ENCODE measurements at places on chromosomes 4 and X.

- no peak for DNase-seq
Observed at GRCh38 chr4:99411041-99411440, 24.1 kb downstream of the ADH7 start.

- DNase-seq = no peak
Observed at GRCh38 chr4:21768349-21769310, 179.9 kb downstream of the KCNIP4 start.

DNA sequence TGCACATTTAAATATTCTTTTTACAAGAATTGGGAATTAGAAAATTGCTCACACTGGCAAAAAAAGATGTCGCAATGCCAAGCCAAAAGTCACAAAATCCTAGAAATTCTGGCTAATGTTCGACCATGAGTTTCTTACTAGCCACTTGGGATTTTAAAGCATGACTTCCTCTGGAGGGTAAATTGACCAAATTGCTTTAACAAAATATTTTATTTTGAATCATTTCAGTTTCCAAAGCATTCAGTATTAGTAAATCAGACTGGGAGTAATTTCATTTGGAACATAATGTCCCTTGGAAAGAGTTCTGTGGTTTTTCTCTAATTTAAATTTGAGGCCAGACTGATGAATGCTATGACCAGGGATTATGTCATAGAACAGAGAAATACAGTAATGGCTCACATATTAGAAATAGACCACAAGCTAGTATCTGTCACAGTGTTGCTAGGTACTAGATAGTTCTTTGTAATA is 7.6 kb upstream of the CXCL5 start:
- DNase-seq = no peak

DNA sequence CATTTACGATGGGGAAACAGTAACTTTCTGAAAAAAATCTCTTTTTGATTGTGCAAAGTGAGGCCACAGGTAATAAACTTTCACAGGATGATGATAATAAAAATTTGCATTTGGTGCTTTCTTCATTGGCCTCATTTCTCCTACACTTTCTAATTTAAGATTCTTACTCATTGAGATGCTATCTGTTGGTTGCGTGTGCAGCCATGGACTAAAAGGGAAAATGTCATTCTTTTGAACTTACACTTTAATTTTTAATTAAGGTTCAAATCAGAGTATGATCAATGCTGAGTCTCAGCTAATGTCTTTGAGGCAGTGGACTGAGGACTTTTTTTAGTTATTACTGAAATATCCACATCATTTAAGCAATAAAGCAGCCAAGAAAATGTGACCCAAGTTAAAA is 87.6 kb downstream of the SEL1L3 start:
- DNase-seq = no peak

DNA sequence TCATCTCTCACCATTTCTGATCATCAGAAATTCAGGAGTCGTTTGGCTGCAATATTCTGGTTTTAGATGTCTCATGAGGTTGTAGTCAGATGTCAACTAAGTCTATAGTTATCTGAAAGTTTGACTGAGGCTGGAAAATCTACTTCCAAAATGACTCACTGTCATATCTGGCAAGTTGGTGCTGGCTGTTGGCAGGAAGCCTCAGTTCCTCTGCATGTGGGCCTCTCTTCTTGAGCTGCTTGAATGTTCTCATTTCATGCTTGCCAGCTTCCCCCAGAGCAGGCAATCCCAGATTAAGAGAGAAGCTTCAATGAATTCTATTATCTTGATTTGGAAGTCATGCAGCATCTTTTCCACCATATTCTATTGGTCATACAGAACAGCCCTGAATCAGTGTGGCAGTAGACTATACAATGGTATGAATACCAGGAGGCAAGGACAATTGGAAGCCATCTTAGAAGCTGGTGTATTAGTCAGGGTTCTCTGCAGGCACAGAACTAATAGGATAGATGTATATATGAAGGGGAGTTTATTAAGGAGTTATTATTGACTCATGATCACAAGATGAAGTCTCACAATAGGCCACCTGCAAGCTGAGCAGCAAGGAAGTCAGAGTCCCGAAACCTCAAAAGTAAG is 46.8 kb upstream of the ELF2 start:
- no peak for DNase-seq

- no peak for DNase-seq
Observed at GRCh38 chrX:41913476-41913875, 9.9 kb downstream of the CASK start.

GRCh38 chr4:93870876-93871458 is 42.4 kb downstream of the ATOH1 start:
- no peak for DNase-seq

GRCh38 chrX:107827030-107827831 is 1.6 kb downstream of the MID2 start:
- peak; percentile 22 for DNase-seq

GRCh38 chrX:86171366-86171765 is 23.1 kb downstream of the DACH2 start:
- no peak for DNase-seq

GRCh38 chr4:186486172-186486571 is 69.2 kb downstream of the MTNR1A start:
- DNase-seq = no peak

DNA sequence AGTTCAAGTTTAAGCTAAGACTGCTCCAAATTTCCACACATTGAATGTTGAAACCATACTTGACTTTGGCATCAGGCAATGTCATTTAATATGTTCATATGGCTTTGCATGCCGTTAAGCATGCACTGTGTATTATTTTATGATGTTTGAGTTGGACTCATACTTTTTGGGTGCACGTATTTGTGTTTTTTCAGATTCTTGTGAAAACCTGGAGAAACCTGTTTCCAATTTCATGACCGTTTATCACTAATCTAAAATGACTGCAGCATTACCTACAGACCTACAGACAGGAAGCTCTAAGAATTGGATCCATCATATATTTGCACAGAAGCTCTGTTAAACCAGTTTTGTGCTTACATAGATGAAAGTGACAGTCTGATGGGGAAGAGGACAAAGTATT is 1093.0 kb upstream of the INTU start:
- no peak for DNase-seq

DNA sequence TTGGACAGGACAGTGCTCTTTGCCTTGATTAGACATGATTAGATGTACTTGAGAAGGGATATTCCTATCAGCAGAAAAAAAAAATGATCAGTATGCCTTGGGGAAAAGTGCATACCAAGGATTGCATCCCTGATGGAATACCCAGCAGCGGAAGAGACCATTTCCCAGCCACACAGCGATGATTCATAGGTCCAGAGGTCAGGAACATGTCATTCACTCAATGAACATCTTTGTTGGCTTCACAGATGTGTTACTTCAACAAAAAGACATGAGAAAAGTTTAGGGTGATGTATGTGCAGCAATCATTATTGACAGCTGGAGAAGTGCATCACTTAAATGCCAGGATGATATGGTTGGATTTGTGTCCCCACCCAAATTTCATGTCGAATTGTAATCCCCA is 293.5 kb downstream of the ZNF674 start:
- no peak for DNase-seq

DNA sequence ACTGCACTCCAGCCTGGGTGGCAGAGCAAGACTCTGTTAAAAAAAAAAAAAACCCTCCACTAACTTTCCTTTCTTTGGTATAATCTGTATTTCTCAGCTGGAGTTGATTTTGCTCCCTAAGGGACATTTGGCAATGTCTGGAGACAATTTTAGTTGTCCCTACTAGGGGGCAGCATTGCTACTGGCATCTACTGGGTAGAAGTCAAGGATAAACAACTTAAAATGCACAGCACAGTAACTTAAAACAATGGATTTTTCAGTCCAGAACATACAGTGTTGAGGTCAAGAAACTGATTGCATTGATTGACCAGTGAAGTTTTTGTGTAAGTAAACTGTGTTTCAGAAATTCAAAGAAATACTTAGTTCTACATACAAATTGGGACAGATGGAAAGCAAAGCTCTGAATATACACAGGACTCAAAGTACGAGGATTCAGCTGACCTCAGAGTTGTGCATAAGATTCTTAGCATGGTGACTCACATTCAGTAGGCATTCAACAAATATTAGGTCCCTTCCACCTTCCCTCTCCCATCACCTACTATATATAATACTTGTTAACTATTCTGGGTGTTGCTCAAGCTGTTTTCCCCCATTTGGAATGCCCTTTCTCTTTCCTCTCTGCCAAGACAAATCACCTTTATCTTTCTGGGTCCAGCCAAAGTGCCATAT is 8.8 kb downstream of the DDX53 start:
- DNase-seq = no peak

- DNase-seq = no peak
Observed at GRCh38 chrX:131187206-131187605, 101.9 kb downstream of the IGSF1 start.

DNA sequence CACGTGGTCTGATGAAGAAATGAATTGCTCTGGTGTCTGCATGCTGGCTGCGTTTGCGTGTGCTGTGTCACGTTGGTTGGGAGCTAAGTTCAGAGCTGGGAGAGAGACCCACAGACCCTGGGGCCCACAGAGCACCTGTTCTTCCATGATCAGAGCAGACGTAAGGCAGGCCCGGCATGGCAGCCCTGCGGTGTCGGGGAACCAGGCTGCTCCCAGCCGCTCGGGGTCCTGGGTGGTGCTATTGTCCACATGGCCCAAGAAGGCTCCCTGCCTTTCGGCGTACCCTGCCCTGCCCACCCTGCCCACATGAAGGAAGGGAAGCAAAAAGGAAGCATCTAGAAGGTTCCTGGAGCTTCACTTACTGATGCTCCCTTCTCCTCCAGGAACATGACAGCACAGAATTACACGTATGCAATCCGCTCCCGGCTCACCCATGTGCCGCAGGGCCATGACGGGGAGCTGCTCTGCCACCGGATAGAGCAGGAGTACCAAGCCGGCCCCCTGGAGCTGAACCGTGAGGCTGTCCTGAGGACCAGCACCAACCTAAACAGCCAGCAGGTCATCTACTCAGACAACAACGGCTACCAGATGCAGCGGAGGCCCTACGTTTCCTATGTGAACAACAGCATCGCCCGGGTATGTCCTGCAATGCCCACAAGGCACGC is 30.9 kb upstream of the MRFAP1 start:
- DNase-seq = no peak

GRCh38 chr4:7068279-7068842 is 497 bp upstream of the GRPEL1 start:
- no peak for DNase-seq

GRCh38 chr4:121462660-121463261 is 81.9 kb upstream of the QRFPR start:
- peak; percentile 31 for DNase-seq

DNA sequence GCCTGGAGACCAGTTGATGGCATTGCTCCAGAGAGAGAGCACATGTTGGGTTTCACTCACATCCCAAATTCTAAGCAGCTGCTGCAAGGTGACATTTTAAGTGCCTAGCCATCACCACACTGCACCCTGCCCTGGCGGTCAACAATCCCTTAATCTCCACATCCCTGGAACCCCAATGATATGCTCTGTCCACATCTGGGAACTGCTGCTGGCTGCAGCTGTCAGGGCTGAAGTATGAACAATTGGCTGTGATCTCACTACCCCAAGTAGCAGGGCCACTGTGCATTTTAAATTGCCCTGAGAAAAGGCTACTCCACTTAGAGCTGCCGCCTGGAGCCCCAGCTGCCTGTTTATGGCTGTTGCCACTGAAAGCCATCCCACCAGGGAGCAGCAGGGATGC is 190.6 kb downstream of the ACTRT1 start:
- DNase-seq = no peak

DNA sequence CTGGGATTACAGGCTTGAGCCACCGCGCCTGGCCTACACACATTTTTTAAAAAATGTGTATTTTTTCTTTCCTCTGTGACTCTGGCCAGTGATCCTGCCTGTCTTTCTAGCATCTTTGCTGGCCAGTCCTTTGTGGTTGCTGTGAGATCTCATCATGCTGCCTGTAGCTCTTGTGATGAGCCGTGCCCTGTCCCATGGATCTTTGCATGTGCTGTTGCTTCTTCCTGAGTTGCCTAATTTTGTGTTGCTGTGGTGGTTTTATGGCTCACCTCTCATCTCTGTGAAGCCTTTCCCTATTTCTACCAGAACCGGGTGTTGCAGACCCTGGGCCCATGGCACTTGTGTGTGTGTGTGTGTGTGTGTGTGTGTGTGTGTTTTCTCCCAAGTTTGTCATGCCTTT is 8.3 kb downstream of the NSD2 start:
- no peak for DNase-seq

DNA sequence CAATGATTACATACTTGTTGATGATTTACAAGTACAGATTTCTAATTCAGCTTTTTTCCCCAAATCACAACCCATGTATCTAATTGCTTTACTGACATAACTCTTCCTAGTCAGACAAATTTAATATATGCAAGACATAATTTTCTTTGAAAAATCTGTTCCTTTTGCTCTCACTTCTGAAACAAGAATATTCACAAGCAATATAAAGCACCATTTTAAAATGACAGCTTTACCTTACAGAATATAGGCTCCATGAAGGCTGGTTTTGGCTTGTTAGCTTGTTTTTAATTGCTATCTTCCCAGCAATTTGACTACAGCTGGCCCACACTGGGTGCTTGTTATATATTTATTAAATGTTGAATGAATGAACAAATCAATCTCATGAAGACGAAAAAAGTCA is 24.5 kb downstream of the GPM6A start:
- no peak for DNase-seq

DNA sequence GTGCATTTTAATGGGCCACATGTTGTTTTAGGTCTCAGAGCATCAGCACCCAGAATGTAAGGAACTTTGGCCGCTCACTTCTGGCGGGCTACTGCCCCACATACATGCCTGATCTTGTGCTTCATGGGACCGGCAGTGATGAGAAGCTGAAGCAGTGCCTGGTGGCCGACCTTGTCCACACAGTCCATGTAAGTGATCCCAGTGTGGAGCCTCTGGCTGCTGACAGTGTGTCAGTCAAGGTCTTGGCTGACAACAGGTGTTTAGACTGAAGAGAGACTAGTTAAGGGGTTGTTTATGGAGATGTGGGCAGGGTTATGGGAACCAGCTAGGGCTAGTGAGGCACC is 101.4 kb downstream of the FNIP2 start:
- no peak for DNase-seq

DNA sequence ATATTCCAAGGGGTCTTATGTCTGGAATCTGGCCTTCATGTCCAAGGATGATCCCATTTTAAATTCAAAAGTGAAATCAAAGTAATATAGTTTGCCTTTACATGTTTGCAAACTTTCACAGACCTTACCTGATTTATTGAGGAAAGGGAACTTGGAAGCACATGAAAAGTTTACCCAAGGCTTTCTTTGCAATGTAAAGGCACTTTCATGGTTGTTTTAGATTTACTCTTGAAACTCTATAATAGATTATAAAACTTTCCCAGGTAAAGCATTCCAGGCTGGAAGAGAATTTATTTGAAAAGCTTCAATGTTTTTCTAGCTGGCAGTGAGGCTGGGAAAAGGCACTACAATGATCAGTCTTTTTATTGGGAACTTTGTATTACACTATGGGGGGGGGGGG is 842.8 kb upstream of the DIAPH2 start:
- no peak for DNase-seq

Data from CD4-positive, CD25-positive, alpha-beta regulatory T cell (primary cell).